ENCODE measurements at places on chromosomes 3 and 15. TPM values are rescaled to one million over a fixed set of nuclear protein-coding genes. Genes with fewer than 3 reads are reported as not detected.

DNA sequence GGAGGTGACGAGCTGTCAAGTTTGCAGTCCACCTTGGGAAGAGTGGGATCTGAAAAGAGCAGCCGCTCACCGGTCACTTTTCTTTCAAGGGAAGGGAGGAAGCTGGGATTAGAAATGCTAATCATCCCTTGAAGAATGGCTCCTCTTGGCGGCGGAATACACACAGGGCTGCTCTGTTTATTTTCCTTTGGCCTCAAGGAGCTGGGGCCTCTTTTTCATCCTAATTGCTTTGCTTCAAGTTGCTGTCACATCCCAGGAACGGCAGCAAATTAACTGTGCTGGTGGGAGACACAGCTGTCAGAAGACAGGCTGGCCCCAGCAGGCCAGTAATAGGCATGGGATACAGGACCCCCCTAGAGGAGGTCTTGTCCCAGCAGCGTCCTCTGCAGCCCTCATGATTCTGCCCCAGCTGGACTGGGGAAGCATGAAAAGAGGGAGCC, 6.7 kb downstream of the KBTBD13 start:
- DNase-seq, result peak; percentile 57

DNA sequence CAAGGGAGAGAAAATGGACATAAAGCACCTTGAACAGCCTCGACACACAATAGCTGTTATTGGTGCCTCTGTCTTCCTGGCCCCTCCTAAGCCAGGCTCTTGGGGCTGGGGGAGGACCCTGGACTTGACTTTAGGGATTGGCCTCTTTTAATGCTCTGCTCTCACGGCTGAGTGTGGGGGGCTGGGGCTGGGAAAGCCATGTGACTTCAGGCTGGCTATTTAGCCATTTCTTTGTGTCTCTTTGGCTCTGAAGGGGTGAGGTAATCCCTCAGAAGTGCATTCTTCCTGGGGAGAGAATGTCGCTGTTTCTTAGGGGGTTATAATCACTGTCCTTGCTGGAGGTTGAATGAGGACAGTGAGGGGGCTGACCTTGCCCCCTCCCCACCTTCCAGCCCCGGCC, 26.2 kb downstream of the MAGEF1 start:
- DNase-seq, result no peak

DNA sequence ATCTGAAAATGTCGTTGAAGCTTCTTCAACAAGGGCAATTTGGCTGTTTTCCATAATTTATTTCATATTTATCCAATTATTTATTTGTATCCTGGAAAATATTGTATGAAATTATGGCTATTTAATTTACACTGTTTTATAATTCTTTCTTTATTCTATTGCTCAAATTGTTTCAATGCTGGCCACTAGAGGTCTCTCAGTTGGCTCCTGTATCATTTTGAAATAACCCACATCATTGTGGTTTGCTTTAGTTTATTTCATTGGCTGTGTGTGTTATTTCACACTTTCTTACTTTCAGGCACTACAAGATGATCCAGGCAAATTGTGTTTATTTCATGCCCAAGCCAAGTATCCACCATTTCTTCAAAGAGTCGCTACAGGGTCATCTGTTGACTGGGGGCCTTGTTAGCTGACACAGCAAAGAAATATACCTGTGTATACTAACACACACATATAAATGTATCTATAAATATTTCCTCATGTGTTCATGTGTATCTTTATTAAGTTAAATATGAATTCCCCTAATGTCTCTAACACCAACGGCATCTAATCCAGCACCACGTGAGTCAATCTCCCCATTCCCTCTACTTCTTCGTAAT, 86.2 kb downstream of the NPAP1 start:
- no peak for DNase-seq

- DNase-seq, result no peak
Measured at GRCh38 chr3:177181418-177181817, 15.9 kb downstream of the TBL1XR1 start.

GRCh38 chr3:144241404-144241803, 269.8 kb downstream of the DIPK2A start:
- no peak for DNase-seq

GRCh38 chr3:139482206-139482605, 5.9 kb upstream of the RBP2 start:
- no peak for DNase-seq

DNA sequence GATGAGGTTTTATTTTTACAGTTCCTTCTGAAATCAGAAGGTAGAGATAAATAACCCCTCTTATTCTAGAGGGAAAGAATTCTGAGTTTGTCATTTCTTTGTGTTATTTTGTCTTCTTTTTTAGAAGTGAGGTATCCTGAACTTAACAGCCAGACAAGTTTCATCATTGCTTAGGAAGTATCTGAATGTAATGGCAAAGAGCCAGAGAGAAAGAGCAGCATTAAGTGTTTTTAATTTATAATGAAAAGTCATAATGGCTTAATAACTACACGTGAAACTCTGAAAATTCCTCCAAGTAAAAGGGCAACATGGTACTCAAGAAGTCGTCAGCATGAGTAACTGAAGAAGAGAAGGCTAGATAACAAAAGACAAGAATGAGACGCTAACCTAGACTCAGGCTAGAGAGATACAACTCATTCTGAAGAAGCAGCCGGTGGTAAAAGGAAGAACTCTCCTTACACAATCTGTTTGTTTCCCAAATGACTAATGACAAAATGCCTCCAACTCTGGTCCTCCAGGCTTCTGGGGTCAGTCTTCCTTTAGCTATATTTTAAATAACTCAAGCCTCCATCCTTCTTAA, 116.2 kb upstream of the NECTIN3 start:
- peak; percentile 15 for DNase-seq

DNA sequence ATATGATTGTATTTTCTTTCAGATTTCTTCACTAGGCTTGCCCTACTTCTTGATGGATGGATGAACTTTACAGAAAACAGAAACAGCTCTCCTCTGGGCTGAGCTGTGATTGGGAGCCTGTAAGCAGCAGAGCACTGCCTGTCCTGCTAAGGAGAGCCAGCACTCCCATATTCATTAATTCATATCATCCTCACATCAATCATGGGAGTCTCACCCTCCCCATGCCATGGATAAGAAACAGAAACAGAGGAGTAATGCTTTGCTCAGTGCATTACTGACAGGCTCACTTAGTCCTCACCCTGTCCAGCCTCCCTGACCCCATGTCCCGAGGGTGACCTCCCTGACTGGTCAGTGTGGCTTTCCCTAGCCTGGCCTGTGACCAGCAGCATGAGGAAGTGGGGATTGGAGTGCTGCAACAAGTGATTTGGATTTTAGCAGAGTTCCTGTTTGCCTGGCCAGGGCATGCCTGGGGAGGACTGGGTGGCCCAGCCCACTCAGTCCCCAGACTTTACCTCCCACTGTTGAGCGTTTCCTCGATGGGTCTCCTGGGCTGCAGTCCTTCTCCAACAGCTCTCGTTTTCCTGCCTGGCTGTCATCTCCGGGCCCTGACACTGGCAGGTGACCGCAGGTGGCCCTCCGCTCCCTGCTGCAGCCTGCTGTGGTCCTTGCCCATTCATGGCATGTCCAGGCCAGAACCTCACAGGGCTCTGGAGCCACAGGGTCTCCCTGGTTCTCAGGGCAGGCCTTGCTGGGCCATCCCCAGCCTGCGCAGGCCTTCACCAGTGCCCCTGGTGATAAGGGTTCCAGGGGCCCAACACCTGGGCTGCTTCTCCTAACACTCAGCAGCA, 1.3 kb upstream of the TMIE start:
- DNase-seq, result peak; percentile 13

Gene ARHGEF26
- total RNA-seq, result 4.1 TPM

Gene SLC28A1
- not detected for total RNA-seq

Gene ADAMTS17
- total RNA-seq, result not detected

Gene C2CD4B
- total RNA-seq, result not detected

Gene KCNH8
- total RNA-seq, result not detected

Gene VPS18
- total RNA-seq, result 29.9 TPM

Gene ZNF619
- total RNA-seq, result 4.1 TPM

Gene DGKG
- 14.4 TPM for total RNA-seq

Gene LMCD1
- 10.0 TPM for total RNA-seq
